ENCODE measurements at places on chromosomes 6 and 20.
A peak's percentile ranks its signal among the peaks of the same experiment; 100 is the strongest.

DNA sequence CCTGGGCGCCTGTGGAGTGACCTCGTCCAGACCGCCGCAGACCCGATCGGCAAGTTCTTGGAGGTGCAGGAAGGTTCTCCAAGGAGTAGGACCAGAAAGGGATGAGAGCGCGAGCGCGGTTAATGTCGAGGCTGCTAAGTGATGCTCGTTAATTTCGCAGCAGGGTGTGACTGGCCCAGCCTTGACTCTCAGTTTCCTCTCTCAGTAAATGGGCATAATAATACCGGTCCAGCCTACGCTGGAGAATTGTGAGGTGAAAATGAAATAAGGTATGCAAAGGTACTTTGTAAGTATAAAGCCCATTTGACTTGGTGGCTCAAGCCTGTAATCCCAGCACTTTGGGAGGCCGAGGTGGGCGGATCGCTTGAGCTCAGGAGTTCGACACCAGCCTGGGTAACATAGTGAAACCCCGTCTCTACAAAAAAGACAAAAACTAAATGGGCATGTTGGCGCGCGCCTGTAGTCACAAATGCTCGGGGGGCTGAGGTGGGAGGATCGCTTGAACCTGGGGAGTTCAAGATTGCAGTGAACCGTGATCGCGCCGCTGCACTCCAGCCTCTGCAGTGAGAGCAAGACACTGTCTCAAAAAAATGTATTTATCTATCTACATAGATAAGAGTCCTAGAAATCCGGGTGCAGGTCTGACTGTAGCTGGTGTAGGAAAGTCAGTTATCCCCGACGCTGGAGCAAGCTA, 634 bp upstream of the BTBD9 start:
- H3K4me3 ChIP-seq: peak overlapping the region; percentile 95
- DNase-seq: peak; percentile 62
- no peaks in the 10 kb centered on the region for H3K36me3 ChIP-seq
- peaks cover 5% of the 10 kb centered on the region for H3K4me1 ChIP-seq
- no peaks in the 10 kb centered on the region for H3K27me3 ChIP-seq

DNA sequence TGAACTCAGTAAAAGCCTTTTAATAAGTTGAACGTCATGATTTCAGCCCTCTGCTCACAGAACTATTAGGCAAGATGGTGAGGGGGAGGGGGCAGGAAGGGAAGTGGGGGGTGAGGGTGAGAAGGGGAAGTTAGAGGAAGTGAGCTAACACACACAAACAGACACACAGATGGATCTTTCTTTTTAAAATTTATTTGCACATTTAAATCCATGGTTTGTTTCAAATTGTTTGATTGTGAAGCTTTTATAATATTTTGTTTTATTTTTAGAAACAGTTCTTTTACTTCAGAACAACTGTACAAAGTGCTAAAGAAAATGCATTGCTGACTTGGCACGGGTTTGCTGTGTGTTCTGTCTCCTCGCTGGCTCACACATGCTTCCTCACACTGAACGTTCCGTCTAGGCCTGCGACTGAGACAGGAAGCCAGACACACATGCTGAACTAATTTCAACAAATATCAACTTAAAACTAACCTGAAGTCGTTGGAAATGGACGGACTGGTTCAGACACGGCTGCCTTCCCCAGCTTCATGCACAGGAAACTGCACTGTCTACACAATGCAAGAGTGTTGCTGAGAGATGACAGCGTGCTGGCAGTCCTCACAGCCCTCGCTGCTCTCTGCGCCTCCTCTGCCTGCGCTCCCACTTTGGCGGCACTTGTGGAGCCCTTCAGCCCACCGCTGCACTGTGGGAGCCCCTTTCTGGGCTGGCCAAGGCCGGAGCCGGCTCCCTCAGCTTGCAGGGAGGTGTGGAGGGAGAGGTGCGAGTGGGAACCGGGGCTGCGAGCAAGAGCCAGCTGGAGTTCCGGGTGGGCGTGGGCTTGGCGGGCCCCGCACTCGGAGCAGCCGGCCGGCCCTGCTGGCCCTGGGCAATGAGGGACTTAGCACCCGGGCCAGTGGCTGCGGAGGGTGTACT, 8.1 kb upstream of the ZBP1 start:
- no peaks in the 10 kb centered on the region for H3K27me3 ChIP-seq
- H3K4me3 ChIP-seq: no peak overlapping the region
- H3K36me3 ChIP-seq: no peaks in the 10 kb centered on the region
- peaks cover 4% of the 10 kb centered on the region for H3K4me1 ChIP-seq

DNA sequence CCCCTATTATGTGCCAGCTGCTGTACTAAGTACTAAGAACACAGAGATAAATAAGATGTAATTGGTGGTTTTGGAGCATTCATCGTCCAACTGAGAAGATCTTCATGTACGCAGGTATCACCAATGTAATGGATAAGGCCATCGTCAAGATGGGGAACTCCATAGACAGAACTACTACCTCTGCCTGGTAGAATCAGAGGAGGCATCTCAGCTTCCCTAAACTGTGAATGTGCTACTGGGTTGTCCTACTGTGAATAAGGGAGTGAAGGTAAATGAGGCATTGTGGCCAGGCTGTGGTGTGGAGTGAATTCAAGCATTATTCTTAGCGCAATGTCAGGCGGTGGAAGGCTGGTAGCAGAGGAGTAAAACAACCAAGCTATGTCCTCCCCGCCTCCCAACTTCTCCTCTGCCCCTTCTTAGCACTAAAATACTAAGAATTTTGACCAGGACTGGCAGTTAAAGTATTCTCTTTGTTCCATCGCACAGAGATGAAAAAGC, 68.2 kb downstream of the TBC1D7 start:
- H3K4me3 ChIP-seq: no peak overlapping the region
- DNase-seq: no peak
- H3K27ac ChIP-seq: no peak overlapping the region
- no peaks in the 10 kb centered on the region for H3K27me3 ChIP-seq

- DNase-seq: no peak
- H3K27me3 ChIP-seq: no peaks in the 10 kb centered on the region
- no peak overlapping the region for H3K27ac ChIP-seq
- no peaks in the 10 kb centered on the region for H3K4me1 ChIP-seq
- no peaks in the 10 kb centered on the region for H3K36me3 ChIP-seq
Observed at GRCh38 chr6:165106261-165106660, 203.1 kb downstream of the C6orf118 start.

DNA sequence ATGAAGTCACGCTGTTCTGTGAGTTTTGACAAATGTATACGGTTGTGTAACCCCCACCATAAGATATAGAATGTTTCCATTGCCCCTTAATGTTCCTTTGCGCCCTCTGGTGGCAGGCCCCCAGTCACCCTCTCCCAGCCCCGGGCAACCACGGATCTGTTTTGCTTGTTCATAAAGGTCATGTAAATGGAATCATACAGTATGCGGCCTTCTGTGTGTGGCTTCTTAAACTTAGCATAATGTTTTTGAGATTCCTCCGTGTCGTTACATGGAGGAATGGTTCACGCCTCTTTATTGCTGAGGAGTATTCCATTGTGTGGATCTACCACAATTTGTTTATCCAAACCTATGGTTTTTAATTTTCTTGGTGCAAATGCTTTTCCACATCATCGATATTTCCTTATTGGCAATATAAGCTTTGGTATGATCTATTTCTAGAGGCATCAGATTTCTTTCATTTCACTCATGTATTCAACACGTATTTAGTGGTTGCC, 28.4 kb downstream of the LYRM2 start:
- no peaks in the 10 kb centered on the region for H3K27me3 ChIP-seq
- no peaks in the 10 kb centered on the region for H3K4me1 ChIP-seq
- H3K4me3 ChIP-seq: no peak overlapping the region
- peak; percentile 92 for DNase-seq
- peaks cover 13% of the 10 kb centered on the region for H3K36me3 ChIP-seq

Measured in trophoblast cell (in vitro differentiated cells and primary cell).